ENCODE measurements at places on chromosomes 16 and 17.

GRCh38 chr17:42067371-42068091 is 17.1 kb upstream of the C17orf113 start:
- DNase-seq = peak; percentile 31

DNA sequence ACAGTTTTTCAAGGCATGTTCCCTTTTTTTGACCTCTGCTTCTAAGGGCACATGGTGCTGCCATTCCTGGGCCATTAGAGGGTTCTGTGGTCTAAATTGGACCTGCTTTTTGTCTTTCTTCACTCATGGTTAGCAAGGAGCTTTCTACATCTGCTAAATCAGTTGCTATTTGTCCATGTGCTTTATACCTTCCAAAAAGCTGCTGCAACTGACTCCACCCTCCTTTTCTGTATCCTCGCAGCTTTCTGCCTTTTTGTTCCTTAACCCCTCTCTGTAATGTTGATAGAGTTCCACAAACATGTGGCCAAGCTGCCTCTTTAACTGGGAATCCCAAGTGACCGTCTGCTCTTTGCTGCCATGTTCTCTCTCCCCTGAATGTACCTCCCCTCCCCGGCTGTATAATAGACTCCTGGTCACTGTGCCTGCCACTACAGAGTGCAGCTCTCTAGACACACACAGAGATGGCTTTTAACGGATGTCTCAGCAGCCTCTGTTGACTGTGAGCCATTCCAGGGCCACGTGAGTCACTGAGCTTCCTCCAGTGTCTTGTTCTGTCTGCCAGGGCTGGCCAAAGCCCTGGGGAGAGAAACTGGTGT is 57.4 kb upstream of the TEKT3 start:
- no peak for DNase-seq

- DNase-seq = no peak
Observed at GRCh38 chr17:39979016-39979670, 1.5 kb upstream of the PSMD3 start.

DNA sequence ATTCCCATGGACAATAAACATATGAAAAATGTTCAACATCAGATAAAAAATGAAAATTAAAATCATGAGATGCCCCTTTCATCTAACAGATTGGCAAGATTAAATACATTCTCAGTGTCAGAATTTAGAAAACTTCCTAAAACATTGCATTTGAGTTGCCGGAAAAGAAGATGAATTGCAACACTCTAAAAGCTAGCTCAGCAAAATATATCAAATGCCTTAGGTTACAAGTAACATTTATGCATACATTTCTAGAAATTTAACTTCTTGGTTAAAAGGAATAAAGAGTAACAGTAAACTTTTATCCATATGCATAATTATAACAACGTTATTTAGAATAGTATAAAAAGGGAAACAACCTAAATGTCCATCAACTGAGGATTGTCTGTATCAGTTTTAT is 239.0 kb downstream of the PMP22 start:
- no peak for DNase-seq

- DNase-seq = no peak
Observed at GRCh38 chr17:74241431-74241830, 28.1 kb downstream of the TTYH2 start.
